ENCODE measurements at places on chromosomes 1 and 21. TPM values are rescaled to one million over a fixed set of nuclear protein-coding genes. Genes with fewer than 3 reads are reported as not detected.

The ERVH48-1 gene
- polyA plus RNA-seq, result 0.92 TPM

The CELA3B gene
- 0.36 TPM for polyA plus RNA-seq

The LRRC38 gene
- polyA plus RNA-seq, result not detected

The TTLL7 gene
- polyA plus RNA-seq, result 5.0 TPM

The FCRL6 gene
- polyA plus RNA-seq, result 0.67 TPM

The KCNJ9 gene
- 0.15 TPM for polyA plus RNA-seq

The MR1 gene
- 4.7 TPM for polyA plus RNA-seq

The SIK1 gene
- 5.4 TPM for polyA plus RNA-seq

The FAAH gene
- 26.9 TPM for polyA plus RNA-seq

The CTSS gene
- 11.2 TPM for polyA plus RNA-seq

The CRYAA gene
- not detected for polyA plus RNA-seq

The FCGR1A gene
- 1.9 TPM for polyA plus RNA-seq

The CD52 gene
- 6.7 TPM for polyA plus RNA-seq

The ALPL gene
- polyA plus RNA-seq, result 44.6 TPM

The MX2 gene
- 1.4 TPM for polyA plus RNA-seq

The NCAM2 gene
- polyA plus RNA-seq, result 5.9 TPM

The S100A2 gene
- 7.9 TPM for polyA plus RNA-seq

The USH2A gene
- polyA plus RNA-seq, result 0.07 TPM

The EPS8L3 gene
- polyA plus RNA-seq, result 0.38 TPM

The SPRR2G gene
- not detected for polyA plus RNA-seq

The TMEM82 gene
- polyA plus RNA-seq, result 5.2 TPM

The DMRTA2 gene
- polyA plus RNA-seq, result not detected

The RGS4 gene
- 11.4 TPM for polyA plus RNA-seq

The VANGL2 gene
- 38.4 TPM for polyA plus RNA-seq

The ASPM gene
- polyA plus RNA-seq, result 23.6 TPM

The GPA33 gene
- polyA plus RNA-seq, result 1.8 TPM

The TLR5 gene
- polyA plus RNA-seq, result 5.9 TPM

The LCE3D gene
- polyA plus RNA-seq, result not detected

The TMPRSS15 gene
- 0.21 TPM for polyA plus RNA-seq

The SPATA1 gene
- polyA plus RNA-seq, result 1.5 TPM

The NIPAL3 gene
- 25.4 TPM for polyA plus RNA-seq

The LDLRAD2 gene
- 3.7 TPM for polyA plus RNA-seq

The OPRD1 gene
- polyA plus RNA-seq, result 0.43 TPM

The PLA2G5 gene
- polyA plus RNA-seq, result not detected

The CELA2A gene
- polyA plus RNA-seq, result 0.14 TPM

The DCST1 gene
- 0.38 TPM for polyA plus RNA-seq

The GBP2 gene
- polyA plus RNA-seq, result 2.8 TPM

The ZBTB18 gene
- polyA plus RNA-seq, result 25.6 TPM

The GPR161 gene
- 19.8 TPM for polyA plus RNA-seq

The KANK4 gene
- 17.8 TPM for polyA plus RNA-seq

The SYT11 gene
- polyA plus RNA-seq, result 20.3 TPM

The FCRL4 gene
- not detected for polyA plus RNA-seq

The TIE1 gene
- polyA plus RNA-seq, result 63.4 TPM

The KCNQ4 gene
- 2.5 TPM for polyA plus RNA-seq

The RIMKLA gene
- 0.63 TPM for polyA plus RNA-seq

Measured in renal pelvis (tissue), 12 donors.